ENCODE measurements at places on chromosomes 4 and X.

DNA sequence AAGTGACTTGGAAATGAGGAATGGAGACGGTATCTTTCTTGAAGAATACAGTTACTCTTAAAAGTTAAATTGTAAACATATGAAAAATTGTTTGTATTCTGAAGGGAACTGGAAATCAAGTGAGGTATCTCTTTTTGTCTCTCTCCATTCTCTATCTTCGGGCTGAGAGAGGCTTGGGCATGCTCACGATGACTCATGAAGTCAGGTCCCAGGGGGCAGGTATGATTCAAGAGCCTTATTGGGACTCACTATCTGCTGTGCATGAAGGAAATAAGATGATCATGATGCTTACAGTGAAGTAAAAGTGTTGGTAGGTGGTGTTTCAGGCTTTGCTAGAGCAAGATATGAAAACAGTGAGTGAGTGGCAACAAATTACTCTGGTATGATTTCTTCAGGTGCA lies 200.4 kb upstream of the PITX2 start:
- DNase-seq = no peak

DNA sequence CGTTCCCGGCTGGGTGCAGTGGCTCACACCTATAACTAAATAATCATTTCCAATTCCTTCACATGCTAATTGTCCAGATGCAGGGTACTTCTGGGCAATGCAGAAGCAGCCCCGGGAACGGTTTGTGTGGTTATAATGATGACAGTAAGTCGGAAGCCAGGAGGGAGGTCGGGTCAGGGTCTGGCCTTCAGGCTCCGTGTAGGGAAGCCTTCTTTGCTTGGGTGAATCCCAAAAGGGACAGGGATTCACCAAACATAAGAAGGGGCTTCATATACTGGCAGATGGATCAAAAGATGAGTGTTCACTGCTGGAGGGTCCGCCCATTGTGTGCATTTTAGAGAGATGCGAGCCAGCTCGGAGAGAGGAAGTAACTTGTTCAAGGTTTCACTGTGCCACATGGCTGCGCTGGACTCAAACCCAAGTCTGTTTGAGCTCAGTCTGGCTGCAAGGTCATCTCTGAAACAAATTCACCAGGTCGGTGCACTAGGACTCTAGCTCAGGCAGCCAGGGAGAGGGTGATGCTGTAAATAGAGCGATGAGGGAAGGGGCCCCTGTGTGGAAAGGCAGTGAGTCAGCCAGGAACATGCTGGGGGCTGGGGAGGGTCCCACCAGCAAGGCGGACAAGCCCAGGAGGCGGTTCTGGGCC lies 4.8 kb upstream of the KIAA0232 start:
- DNase-seq = no peak

DNA sequence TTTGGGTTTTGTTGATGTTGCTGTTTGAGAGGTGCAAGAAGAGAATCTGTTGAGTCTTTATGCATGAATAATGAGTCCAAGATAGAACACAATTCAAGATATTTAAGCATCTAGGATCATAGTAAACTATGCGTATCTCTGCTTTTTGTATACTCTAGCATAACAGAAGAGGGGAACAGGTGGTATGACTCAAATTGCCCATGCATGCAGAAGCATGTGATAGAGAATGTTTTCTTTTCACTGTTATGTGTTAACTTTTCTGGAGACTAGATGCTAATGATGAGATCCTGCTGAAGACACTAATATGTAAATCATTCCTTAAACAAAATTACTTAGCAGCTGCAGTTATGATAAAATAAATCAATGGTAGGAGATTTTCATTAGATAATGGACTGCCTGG lies 165.3 kb upstream of the FTHL17 start:
- no peak for DNase-seq

DNA sequence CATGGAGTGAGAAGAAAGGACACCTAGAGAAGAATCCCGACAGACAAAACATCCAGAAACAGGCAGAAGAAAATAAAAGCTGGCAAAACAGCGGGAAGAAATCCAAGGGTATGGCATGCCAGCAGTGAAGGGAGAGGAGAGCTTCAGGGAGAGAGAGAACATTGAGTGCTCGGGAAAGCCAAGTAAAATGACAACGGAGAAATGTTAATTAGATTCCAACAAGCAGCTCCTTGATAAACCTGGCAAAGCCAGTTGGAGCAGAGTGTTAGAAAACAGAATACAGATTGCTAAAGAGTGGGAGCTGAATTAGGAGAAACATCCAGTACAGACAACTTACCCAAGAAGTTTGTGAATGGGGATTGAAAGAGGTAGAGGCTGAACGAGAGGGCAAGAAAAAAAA lies 40.4 kb upstream of the MAOA start:
- DNase-seq = no peak

GRCh38 chrX:41655631-41656030 lies 33.1 kb upstream of the GPR34 start:
- DNase-seq = no peak

- no peak for DNase-seq
These were observed 1632.9 kb upstream of the TENM3 start for GRCh38 chr4:180610324-180610723.

DNA sequence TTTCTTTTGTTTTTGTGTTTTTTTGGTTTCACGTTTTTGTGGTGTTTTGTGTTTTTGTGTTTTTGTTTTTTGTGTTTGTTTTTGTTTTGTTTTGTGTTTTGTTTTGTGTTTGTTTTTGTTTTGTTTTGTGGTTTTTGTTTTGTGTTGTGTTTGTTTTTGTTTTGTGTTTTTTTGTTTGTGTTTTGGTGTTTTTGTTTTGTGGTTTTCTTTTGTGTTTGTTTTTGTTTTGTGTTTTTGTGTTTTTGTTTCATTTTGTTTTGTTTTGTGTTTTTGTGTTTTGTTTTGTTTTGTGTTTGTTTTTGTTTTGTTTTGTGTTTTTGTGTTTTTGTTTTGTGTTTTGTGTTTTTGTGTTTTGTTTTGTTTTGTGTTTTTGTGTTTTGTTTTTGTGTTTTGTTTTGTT lies 20.9 kb downstream of the CSF2RA start:
- DNase-seq = no peak

- DNase-seq = no peak
These were observed 154.7 kb upstream of the BOD1L1 start for GRCh38 chr4:13782231-13782630.

- no peak for DNase-seq
These were observed 42.3 kb downstream of the NSG1 start for GRCh38 chr4:4428966-4429875.

DNA sequence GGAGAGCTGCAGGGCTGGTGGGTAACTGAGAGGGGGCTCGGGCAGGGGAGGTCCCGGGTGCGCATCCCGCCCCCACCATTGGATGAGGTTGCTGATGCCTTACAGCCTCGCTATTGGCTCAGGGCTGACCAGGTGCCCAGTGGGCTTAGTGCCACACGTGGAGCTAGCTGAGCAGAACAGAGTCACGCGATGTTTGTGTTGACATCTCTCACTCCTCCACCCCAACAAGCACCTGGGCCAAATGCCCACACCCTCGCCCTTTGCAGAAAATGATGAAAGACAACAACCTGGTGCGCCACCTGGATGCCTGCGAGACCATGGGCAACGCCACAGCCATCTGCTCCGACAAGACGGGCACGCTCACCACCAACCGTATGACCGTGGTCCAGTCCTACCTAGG lies 31.8 kb downstream of the ATP2B3 start:
- DNase-seq = no peak

- no peak for DNase-seq
These were observed 202.1 kb downstream of the CENPC start for GRCh38 chr4:67343199-67343598.

GRCh38 chrX:9677098-9677739 lies 88.4 kb downstream of the GPR143 start:
- DNase-seq = no peak

GRCh38 chrX:47687263-47687662 lies 28.3 kb upstream of the UXT start:
- no peak for DNase-seq

GRCh38 chr4:124079174-124079780 lies 633.3 kb downstream of the ANKRD50 start:
- no peak for DNase-seq

GRCh38 chr4:96649536-96649935 lies 809.6 kb downstream of the PDHA2 start:
- peak; percentile 4 for DNase-seq

DNA sequence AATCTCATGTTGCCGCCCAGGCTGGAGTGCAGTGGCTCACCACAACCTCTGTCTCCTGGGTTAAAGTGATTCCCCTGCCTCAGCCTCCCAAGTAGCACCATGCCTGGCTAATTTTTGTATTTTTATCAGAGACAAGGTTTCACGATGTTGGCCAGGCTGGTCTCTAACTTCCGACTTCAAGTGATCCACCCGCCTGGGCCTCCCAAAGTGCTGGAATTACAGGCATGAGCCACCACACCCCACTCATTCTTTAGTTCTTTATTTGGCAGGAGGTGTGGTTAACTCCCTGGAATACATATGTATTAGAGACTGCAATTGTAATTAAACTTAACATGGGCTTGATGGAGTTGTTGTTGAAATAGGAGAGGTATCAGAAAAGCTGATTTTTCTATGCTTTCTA lies 1396.9 kb upstream of the IGFBP7 start:
- DNase-seq = no peak

- DNase-seq = no peak
These were observed 13.7 kb downstream of the PPP2R3B start for GRCh38 chrX:372856-373640.

DNA sequence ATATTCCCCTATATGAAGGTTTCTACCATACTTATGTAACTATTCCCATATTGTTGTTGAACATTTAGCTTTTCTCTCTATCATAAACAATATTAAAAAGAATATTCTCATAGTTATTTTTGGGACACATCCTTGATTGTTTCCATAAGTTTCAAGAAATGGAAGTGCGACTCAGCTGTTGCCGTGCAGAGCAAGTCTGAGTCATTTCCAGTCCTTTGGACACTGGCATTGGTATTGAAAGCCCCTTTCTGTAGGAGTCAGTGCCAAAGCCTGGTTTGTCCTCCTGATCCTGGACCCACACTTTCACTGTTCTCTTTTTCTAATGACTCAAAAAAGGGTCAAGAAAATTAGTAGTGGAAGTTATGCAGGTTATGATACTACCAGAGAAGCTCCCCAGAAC lies 108.3 kb upstream of the DIAPH2 start:
- no peak for DNase-seq

DNA sequence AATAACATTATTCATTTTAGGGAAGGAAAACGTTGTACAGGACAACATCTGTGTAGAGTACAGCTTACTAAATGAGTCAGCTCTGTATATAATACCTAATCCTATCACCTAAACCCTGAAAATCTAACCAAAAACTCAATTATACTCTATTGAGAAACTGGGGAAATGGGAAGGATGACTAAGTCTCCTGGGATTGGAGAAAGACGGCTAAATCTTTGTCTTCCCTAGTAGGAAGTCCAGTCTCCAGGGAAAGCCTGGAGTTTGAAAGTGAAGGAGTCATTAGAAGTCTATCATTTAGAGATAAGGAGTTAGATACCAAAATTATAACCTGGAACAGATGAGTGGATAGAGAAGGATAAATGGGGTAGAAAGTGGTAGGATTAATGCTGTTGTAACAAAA lies 286.5 kb downstream of the STK32B start:
- no peak for DNase-seq

DNA sequence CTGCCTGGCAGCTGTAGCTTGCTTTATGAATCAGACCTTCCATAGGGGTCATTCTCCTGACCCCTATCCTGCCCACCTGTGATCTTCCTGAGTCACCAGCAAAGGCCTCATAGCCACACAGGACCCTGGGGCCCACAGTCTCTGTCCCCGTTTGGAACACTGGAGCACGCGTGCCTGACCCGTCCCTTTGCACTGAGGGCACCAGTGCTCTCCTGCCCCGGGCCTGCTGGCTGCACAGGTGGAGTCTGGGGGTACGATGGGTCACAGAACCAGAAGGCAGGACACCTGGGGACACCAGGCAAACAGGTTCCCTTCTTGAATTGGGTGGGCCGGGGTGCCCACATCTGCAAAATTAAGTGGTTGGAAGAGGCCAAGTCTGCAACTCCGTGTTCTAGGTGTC lies 97.2 kb downstream of the CPZ start:
- DNase-seq = no peak

DNA sequence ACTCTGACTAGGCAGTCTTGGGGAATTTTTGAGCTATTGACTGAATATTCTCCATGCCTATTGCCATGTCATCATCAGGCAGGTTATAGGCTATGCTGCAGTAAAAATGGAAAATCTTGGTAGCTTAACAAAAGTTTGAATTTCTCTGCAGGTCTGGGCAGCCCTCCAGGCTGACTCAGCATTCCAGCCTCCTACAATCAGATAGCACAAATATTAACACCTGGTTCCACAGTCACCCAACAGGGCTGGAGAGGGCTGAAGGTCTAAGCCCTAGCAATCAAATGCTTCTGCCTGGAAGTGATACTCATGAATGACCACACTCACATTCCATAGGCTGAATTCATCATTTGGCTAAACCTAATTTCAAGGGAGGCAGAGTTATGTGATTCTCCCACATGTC lies 9.6 kb upstream of the PPP3CA start:
- peak; percentile 86 for DNase-seq

GRCh38 chrX:131801911-131802310 lies 221.2 kb upstream of the STK26 start:
- DNase-seq = no peak

DNA sequence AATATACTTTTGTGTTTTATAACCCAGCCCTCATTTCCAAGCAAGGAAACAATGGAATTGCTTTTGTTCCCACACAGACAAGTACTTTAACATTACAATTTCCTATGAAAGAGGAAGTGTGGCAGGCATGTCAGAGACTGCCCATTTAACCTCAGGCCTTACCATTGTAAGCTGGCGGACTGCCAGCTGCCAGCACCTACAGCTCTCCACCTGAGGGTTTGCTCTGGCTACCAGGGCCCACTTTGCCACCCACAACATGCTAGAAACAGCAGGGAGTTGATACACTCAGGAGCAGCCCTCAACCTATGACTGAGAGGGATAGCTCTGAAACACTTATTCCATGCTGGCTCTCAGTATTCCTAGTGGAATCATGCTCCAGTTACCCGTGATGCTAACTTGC lies 152.3 kb upstream of the PRDX4 start:
- no peak for DNase-seq

DNA sequence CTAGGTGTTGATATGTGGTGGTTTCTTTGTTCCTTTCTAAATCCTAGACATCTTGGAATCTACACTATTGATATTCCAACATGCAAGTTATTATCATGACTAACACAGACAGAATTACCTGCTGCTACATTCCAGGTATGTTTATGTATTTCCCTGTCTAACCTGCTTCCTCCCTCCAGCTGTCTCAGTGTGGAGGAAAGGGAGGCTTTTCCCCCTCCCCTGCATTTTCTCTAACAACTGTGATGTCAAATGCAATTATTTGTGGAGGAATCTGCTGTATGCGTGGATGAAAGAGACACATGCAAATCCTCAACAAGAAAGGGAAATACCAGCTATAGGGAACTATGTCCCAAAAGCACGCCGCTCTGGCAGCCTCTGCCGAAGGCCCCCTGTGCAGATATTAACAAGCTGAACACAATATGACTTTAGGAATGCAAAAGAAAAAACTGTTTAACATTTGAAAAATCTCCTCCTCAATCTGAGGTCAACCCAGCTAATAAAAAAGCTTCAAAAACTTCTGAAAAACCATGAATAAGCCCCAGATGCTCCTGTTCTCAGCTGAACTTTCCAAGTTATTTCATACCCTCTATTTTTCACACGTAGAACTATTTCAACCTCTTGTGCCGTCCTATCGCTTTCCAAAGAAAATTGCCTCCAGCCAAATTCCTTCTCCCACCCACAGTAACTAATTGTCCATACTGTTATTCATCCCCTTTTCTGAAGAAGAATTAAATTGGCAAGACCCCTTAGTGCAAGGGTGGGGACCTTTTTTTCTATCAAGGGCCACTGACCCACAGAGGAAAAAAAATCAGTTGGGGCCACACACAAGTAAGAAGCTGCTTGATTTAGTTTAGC lies 225.1 kb upstream of the GPC4 start:
- peak; percentile 52 for DNase-seq

- DNase-seq = no peak
These were observed 5.7 kb upstream of the GPR174 start for GRCh38 chrX:79138658-79139241.
